Ureter (tissue), 1 donor: ENCODE measurements at places on chromosomes 16 and 17. TPM values are rescaled to one million over a fixed set of nuclear protein-coding genes. Genes with fewer than 3 reads are reported as not detected.

Gene PIRT
- not detected for total RNA-seq

Gene WNT9B
- 1.1 TPM for total RNA-seq

Gene SPATA20
- 101 TPM for total RNA-seq

GRCh38 chr16:1775846-1776671 lies 3.1 kb upstream of the MRPS34 start:
- no peak for DNase-seq

GRCh38 chr17:43736389-43736788 lies 22.2 kb downstream of the SOST start:
- DNase-seq: no peak

DNA sequence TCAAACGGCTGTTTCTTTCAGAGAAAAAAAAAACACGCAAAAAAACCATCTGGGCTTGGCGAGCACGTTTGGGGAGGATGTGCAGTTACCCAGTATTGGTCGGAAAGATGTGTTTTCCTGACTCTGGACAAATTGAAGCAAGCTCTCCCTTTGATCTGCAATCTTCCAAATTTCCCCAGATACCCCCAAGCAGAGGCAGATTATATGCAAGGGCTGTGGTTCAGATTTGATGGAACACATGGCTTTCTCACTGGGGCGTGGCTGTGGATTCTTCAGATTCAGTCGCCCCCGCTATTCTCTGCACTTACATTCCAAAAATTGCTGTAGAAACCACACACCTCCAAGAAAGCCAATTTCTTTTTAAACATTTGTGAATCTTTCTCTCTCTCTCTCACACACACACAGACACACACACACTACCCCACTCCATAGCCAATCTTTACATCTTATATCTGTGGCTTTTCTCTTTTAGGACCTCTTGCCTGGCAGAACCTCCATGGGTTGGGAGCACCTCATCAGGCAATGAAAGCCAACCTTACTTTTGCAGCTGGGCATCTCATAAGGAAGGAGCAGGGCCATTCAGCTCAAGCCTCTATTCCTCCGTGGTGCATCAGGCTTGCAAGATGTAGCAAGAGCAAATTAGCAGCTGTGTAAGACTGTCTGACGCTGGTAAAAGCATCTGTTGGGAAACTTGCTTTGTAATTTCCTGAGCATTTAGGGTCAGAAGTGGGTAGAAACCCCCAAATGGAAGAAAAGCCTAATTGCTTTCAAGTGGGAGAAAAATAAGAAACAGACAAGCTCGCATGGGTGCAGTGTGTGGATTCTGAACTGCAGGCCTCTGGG lies 103.9 kb upstream of the FAM20A start:
- DNase-seq: no peak
